ENCODE measurements at places on chromosomes 5 and 9.
A peak's percentile ranks its signal among the peaks of the same experiment; 100 is the strongest.

DNA sequence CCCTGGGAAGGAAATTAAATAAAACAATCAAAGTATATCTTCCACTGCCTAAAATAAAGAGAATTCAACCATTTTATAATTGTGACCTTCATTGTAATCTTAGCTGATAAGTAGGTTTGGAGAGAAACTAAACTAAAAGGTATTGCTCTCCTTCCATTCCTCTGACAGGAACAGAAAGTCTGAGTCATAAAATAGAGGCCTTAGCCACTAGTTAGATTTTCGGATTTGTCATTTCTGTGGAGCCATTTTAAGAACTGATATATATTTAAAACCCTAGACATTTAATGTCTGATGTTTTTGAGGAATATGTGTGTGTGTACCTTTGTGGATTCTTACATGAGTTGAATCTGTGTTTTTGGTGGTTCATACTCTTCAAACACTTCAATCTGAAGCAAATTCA, 11.8 kb upstream of the TMC1 start:
- DNase-seq, result peak; percentile 16

GRCh38 chr5:141494761-141495452, 6.0 kb downstream of the PCDHGC5 start:
- no peak for DNase-seq

GRCh38 chr5:62263401-62263800, 42.6 kb upstream of the KIF2A start:
- no peak for DNase-seq

- DNase-seq, result no peak
These were observed 454.5 kb upstream of the ZNF608 start for GRCh38 chr5:125200866-125201373.

DNA sequence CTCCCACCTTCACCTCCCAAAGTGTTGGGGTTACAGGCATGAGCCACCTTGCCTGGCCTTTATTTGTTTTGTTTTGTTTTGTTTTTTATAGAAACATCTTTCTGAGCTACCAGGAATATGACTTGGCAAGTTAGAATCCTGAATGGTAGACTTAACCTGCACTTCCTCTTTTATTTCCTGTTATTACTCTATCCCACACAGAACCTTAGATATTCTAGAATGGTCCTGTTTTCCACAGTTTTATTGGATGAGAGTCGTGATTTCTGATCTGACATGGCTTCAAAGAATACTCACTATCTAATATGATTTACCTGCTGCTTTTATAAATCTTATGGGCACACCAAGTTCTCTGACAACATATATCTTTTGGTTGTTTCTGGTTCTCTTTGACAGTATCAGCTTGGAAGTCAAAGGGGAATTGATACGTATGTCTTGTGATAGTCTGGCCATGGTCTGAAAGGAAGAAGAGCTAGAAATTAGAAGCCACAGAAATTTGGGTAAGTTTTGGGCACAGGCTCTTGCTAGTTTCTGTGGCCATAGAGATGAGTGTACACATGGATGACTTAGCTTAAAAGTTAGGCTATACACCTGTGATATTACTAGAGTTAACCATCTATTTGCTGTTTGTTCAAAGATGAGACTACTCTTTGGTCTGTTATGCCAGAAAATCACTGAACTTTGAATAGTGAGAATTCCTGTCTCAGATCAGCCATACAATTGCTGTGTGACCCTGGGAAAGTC, 4.7 kb upstream of the PANK3 start:
- no peak for DNase-seq

GRCh38 chr5:56527174-56527573, 288.2 kb upstream of the MAP3K1 start:
- no peak for DNase-seq

DNA sequence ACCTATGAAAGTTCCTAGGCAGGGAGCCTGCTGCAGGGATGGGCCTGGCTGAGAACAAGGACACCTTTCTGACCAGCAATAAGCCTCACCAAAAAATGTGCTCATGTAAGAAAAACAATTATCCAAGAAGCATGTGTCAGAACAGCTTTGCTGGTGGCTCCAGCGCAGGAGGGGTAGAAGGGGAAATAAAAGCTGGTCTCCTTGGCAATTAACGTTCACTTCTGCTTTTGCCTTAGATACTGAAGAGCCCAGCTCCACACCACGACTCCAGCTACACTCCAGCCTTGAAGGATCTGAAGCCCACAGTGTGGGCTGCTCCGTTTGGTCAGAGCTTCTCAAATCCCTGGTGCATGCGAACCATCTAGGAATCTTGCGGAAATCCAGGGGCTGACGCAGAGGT, 107.6 kb upstream of the PHYKPL start:
- DNase-seq, result no peak

DNA sequence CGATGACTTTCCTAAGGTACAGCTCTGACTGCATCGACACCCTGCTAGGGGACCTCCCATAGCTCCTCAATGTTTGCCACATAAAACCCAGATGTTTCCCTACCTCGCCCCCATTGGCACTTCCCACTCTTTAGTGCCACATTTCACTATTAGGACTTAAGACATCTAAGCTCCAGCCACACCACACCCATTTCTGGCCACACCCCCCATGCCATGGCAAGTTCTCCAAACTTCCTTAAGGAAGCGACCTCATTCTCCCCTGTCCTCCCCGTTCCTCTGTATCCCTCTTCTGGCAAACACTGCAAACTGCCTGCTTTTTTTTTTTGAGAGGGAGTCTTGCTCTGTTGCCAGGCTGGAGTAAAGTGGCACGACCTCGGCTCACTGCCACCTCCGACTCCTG, 62.9 kb downstream of the USP20 start:
- peak; percentile 47 for DNase-seq

DNA sequence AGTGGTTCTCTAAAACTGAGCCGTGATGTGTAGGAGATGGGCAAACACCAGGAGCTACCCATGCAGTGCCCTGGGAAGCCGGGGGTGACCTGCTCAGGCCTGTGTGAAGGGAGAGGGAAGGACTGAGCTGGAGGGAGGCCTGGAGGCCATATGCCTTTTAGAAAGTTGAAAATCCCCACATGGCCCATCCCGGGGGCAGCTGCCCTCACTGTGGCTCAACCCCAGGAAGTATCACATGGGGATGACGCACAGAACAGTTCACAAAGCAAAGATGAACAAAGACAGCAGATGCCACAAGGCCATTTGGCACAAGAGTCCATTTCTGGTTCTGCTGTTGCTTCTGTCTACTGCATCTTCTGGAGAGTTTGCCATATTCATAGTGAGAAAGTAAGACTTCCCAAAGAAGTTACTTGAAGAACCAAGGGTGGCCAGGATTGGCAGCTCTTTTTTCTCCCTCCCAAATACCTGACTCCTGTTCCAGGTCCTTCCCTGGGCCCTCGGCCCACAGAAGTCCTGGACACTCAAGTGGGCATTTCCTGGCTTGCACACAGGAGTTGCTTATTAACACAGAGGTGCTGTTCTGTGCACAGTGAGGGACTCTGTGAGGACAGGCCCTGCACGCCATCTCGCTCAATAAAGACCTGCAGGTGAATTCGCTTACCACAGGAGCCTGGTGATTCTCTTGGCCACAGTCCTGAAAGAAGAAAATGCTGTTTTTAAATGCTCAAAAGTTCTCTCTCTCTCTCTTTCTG, 25.1 kb downstream of the ACSL6 start:
- no peak for DNase-seq

DNA sequence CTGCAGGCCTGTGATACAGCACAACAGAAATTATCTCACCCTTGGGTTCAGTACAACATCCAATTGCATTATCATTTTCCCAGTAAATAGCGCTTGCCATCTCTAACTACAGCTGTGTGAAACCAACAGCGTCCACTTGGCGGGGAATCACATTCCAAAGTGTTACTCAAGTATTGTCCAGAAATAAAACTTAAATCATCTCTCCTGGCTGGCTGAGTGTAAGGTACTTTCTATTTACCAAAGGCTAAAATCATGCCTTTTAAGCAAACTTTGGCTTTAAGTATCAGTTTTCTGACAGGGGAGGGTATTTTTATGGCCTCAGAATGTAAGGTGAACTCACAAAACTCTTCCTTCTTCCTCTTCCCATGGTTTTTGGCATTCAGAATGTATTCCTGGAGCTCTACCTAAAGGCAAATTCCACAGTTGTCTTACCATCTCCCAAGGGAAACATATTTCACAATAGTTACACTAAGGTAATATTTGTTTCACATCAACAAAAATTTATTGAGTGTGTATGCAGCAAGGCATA, 205.6 kb upstream of the MPDZ start:
- DNase-seq, result peak; percentile 57

DNA sequence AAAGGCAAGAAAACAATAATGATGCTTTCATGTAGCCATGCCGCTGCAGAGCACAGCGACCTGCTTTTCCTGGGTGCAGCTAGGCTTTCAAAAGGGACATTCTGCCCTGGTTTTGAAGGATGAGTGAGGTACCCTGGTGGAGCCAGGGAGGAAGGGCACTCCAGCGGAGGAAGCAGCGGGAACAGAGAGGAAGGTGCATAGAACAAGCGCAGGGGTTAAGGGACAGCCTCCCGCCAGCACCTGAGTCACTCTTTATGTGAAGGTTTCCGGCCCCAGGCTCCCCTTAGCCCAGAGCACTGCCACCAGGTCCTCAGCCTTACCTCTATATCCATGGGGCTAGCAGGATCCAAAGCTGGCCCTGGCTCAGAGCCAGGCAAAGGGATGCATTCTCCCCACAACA, 221.1 kb downstream of the CDK5RAP2 start:
- no peak for DNase-seq

DNA sequence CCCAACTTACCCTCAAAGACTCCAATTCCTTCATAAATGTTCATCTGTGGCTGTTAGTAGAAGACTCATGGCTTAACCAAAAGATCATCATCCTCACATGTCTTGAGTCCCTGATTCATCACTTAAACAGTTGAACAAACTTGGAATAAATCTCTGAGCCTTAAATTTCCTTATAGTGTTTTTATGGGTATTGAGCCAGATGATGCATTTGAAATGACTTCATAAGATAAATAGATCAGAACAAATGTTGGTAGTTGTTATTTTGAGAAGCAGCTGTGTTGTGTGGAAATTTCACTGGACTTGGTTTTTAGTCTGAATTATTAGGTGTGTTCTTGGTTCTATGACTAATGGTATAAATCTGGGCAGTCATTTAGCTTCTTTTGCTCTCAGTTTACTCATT, 236.2 kb downstream of the NNT start:
- DNase-seq, result no peak

DNA sequence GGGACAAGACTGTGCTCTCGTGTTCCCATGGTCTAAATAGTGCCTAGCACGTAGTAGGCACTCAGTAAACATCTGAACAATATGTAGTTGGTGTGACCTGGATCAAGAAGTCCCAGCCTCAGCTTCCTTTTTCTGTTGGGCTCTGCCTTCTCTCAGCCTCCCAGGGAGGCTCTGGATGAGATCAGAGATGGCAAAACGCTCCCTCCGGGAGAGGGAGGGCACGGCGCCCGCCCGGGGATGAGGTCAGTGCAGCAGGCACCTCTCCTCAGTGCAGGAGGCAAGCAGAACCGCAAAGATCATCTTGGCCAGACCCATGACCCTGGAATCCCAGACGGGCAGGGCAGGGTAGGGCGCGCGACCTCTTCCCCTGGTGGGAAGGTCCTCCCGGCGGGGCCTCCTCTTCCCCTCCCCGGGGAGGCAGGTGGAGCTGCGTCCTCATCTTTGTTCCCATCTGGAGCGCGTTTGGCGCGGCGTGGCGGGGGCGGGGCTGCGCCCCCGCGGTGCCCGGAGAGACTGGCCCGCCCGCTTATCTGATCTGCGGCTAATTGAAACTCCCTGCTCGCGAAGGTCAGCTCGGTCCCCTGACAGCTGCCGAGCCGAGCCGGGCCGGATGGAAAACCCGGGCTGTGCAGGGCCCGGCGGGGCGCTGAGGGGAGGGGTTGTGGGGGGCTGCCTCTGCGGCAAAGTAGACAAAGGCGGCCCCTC, 60.9 kb downstream of the CXXC5 start:
- DNase-seq, result peak; percentile 82

- DNase-seq, result peak; percentile 64
These were observed 205.2 kb downstream of the CSNK1G3 start for GRCh38 chr5:123717139-123717538.

GRCh38 chr5:172194985-172195774, 1.2 kb downstream of the EFCAB9 start:
- DNase-seq, result no peak

DNA sequence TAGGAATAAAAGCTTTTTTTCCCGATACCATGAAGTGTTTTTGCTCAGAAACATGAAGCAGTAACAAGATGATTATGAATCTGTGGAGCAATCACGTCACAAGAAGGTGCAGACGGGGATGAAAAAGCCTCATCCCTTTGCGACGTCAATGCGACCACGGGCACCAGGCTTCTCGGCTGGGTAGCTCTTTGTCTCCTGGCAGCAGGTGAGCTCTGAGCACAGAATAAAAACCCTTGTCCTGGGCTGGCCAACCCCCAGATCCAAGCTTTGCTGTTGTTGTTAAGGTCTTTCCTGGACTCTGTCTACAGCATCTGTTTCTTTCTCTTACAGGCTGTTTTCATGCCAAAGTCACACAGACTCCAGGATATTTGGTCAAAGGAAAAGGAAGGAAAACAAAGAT, 113.8 kb downstream of the ANKRD18B start:
- no peak for DNase-seq

DNA sequence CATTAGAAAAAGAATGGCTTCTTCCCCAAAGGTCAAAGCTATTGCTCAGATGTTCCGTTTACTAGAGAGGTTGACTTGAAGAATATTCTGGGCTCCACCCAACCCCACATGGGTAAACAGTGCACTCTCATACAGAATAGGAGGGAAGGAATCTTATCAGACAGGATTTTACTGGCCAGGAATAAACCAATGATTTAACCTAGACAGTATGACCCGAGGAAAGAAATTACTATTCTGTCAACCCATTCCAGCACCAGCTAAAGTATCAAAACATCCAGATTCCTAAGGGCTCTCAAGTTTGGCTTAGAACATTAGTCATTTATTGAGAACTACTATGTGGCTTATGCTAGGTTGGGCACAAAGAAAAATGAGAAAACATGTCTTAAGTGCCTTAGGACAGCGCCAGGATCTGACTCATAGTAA, 493.6 kb upstream of the KLF4 start:
- no peak for DNase-seq

DNA sequence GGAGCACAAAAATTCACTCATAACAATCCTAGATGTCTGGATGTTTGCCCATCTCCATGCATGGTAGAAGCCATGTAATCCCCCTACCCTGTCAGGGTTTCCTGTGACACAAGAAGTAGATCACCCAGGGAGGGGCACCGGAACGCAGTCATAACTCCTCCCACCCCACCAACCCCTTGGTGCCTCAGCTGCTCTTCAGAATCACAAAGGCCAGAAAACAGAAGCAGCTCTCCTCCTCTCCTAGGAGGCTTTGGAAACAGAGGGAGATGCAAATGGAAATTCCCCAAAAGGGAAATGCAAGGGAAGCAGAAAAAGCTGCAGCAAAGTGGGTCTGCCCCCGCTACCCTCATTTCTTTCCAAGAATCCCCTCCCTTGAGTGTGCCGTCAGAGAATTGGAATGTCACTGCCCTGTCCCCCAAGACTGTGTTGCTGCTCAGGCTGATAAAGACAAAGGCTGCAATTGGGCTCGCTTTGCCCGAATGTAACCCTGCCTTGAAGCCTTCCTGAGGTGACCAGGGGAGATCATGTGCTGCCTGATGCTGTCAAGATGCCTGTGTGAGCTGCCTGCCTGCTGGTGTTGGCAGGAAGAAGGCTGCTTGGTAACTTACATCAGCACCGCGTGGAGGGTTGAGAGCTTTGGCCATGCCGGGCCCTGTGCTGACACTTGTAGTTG, 65.5 kb upstream of the ABCA1 start:
- peak; percentile 97 for DNase-seq

All from H4 (cell line).